ENCODE measurements at places on chromosomes 2 and 18.

GRCh38 chr18:4358618-4359017, 96.5 kb downstream of the DLGAP1 start:
- DNase-seq: no peak

GRCh38 chr18:42745171-42745570, 370.3 kb downstream of the RIT2 start:
- no peak for DNase-seq

GRCh38 chr18:74069178-74070050, 78.2 kb downstream of the FBXO15 start:
- DNase-seq: no peak

GRCh38 chr2:857081-857480, 93.6 kb upstream of the SNTG2 start:
- no peak for DNase-seq

DNA sequence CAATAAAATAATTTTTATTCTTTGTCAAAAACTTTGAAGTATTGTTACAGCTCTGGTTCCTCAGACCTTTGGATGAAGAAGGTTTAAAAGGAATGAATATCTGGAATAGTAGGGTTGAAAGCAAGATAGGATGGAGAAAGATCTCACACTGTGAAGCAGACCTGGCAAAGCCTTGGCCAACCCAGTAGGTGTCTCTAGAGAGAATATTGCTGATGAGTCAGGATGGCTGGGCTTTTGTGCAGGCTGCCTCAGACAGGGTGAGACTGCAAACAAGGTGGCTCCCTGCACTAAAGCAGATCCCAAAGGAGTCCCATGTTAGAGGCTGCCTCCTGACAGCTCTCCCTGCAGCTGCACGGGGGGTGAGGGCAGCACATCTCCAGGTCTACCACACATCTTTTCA, 226.0 kb upstream of the ITGA4 start:
- DNase-seq: no peak

- DNase-seq: no peak
Observed at GRCh38 chr2:45368792-45369191, 242.3 kb downstream of the SRBD1 start.

DNA sequence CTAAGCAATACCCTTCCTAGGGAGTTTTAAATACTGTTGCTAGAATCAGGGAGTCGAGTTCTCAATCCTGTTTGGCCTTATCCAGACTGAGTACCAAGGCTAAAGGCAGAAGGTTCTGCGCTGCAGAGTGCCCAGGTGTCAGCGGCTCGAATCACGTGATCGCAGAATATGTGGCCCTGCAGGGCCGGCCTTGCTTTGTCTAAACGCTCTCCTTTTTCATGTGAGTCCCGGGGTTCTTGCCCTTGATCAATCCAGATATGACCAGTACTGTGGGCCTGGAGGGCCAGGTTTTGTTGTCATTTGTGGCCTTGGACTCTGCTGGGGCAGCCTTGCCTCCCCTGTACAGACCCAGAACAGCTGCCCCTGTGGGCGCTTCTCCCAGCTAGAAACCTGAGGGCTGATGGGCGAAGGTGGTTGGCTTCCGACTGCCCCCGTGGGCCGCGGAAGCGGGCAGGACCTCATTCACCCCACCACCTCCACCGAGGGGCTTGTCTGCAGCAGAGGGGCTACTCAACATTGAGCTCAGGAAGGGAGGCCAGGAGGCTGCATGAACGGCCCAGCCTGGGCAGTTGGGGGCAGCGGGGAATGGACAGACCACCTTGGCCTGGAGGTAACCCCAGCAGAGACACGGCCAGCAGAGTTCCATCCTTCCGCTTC, 225.0 kb downstream of the ALPK2 start:
- no peak for DNase-seq

GRCh38 chr2:56313500-56313921, 129.7 kb downstream of the CCDC85A start:
- DNase-seq: no peak

DNA sequence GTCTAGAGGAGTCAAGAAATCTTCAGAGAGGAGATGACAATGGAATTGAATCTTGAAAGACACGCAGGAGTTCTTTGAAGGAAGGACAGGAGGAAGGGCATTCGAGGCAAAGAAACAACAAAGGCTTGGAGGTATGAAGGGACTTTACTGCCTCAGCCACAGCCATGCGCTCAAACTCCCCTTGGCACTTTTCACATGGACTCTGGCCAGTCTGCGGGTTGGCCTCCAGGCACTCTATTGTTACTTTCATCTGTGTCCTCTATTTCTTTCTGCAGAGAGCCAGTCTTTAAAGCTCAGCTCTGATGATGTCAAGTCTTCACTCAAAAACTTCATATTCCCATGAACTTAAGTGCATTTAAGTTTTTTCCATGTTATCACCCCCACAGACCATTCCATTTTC, 95.4 kb downstream of the ZAP70 start:
- DNase-seq: no peak

GRCh38 chr18:9787036-9787435, 78.9 kb downstream of the RAB31 start:
- no peak for DNase-seq

DNA sequence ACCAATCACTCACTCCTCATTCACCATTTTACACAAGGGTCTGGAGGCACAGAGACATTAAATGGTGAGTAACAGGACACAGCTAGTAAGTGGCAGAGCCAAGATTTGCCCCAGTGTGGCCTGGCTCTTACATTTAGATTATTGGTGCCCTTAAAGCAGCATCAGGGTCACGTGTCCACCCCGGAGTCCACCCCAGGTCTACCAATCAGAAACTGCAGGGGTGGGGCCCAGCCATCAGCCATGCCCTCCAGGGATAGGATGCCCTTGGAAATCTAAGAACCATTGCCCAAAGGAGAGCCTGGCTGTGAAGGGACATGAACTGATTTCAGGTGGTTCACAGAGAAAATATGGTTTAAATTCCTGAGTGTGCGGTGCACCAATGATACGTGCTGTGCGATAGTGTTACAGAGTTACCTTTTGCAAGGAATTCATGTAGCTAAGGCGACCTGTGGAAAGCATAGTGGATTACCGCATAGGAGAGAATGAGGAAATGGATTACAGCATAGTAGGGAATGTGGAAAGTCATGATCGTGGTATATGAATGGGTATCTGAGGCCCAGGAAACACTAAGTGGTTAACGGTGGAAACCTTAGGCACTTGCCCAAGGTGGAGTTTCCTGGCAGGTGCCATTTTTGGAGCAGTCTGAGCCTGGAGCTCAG, 17.8 kb downstream of the IGFBP5 start:
- no peak for DNase-seq

DNA sequence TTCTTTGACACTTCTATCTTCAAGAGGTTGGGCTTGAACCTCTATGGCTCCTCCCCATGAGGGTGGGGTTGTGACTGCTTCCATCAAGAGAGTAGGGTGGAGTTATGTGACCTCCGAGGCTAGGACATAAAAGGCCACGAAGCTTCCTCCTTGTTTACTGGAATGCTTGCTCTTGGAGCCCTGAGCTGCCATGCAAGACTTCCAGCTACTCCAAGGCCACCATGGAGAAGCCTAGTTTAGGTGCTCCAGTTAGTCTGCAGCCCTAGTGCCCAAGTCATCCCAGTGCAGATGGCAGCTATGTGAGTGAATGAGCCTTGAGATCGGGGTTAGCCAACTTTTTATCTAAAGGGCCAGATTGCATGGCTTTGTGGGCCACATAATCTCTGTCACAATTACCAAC, 2.4 kb upstream of the MERTK start:
- no peak for DNase-seq

- DNase-seq: no peak
Observed at GRCh38 chr2:213164263-213164662, 12.9 kb upstream of the IKZF2 start.

DNA sequence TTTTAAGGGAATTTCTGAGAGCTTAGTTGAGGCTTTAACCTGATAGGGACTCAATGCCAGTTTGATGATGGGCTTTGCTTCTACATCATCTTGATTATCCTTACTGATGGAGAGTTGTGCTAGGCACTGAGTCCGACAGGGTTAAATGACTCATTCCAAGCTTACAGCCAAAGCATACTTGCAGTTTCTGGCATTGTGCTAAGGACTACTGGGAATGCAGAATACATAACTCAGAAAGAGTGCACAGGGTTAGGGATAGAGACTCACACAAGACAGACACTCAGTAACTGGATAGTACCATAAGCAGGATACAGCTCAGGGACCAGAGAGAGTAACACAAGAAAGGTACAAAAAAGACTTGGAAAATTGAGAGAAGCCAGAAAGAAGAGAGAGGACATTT, 94.1 kb upstream of the SLC14A2 start:
- DNase-seq: no peak

GRCh38 chr2:72326759-72327158, 179.1 kb upstream of the CYP26B1 start:
- DNase-seq: no peak

DNA sequence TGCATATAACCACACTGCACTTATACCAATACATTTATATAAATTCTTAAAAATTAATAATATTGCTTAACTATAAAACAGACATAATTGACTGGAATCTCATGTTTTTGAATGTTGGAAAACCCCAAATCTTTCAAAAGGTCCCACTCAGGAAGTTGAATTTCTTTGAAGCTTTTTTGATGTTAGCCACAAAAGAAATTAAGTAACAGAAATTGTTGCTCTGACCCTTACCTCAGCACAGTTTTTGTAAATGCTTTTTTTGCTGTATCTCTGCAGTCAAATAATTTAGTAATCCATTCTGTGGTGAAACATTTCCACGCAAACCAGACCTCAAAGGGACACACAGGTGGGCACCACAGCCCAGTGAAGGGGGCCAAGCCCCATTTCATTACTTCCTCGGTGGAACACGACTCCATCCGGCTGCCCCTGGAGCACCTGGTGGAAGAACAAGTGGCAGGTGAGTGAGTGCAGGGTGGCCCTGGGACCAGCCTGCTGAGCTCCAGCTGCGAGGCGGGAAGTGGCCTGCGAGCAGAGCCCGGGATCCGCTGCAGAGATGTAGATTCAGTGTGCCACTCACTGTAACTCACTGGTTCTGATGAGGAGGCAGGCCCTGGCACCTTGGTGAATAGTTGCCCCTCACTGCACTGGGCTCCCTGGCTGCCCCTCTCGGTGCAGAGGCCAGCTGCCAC, 8.4 kb downstream of the SCLY start:
- DNase-seq: no peak

- no peak for DNase-seq
Observed at GRCh38 chr2:237099804-237100203, 14.1 kb downstream of the COPS8 start.

- DNase-seq: no peak
Observed at GRCh38 chr2:70448041-70448440, 105.6 kb downstream of the TGFA start.

DNA sequence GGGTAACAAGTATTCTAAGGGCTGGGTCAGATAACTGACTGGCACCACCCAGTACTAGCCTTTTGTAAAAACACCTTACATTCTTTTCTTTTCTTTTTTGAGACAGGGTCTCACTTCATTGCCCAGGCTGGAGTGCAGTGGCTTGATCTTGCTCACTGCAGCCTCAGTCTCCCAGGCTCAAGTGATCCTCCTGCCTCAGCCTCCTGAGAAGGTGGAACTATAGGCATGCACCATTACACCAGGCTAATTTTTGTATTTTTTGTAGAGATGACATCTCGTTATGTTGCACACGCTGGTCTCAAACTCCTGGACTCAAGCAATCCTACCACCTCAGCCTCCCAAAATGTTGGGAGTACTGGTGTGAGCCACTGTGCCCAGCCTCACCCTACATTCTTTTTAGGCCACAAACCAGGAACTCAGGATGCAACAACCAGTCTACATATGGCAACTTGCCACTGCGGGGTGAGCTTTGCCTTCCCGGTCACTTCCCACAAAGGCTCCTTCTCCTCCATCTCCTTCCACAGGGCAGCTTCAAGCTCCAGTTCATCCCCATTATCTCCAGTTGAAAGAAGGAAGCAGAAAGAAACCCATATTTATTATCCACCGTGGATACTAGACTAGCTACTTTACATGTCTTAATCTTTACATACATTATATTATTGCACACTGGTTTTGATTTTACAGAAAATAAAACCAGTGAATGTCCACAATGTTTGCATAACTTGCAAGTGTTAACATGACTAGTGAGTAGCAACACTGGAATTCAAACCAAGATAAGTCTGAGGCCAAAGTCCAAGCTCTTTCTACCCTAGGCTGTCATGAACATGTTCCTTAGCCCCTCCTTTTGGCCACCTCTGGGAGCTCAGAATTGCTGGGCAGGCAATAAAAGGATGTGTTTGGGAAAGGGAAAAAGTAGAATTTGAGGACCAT, 23.7 kb upstream of the AP1S3 start:
- DNase-seq: no peak

GRCh38 chr2:126653109-126653508, 2.8 kb upstream of the GYPC start:
- no peak for DNase-seq

- DNase-seq: no peak
Observed at GRCh38 chr2:158806941-158807340, 11.8 kb downstream of the DAPL1 start.

DNA sequence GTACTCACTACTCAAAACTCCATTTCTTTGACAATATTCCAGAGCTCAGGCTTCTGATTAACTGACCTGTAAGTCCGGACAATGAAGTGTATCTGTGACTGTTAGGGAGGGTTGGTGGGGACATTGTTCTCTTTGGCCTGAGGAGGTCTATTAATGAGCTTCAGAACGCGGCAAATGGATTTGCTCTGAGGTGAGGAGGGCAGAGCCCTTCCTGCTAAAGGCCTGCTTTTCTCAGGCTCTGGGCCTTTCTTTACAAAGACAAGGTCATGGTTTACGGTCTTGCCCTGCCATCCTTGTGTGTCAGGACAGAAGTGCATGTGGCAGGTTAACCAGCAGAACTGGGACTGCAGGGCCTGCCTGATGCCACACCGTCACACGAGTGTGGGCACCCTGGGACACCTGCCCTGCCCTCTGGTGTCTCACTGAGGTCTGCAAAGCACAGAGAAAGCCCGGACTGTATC, 7.2 kb downstream of the ALKAL2 start:
- no peak for DNase-seq

DNA sequence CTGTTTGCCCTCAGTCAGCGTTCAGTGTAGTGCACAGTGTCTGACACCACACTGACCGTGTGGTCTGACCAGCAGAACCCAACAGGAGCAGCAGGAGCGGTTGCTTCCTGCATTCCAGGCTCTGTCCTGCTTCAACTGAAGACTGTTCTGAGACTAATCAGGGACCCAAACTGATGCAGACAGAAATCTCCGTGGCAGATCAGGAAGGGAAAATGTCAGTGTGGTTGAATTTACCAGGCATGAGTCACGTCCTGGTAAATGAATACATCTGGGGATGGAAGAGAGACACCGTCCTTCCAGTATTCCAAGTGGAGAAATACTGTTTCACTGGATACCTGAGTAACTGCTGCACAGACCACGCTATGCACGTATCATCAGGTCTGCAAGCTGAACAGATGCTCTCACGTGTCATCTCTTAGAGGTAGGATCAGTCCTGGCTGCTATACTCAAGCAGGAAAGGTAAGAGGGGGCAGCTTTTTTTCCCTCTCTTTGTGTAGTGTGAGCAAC, 223.6 kb upstream of the EPAS1 start:
- DNase-seq: no peak
